ENCODE measurements at places on chromosomes 3 and 15.

DNA sequence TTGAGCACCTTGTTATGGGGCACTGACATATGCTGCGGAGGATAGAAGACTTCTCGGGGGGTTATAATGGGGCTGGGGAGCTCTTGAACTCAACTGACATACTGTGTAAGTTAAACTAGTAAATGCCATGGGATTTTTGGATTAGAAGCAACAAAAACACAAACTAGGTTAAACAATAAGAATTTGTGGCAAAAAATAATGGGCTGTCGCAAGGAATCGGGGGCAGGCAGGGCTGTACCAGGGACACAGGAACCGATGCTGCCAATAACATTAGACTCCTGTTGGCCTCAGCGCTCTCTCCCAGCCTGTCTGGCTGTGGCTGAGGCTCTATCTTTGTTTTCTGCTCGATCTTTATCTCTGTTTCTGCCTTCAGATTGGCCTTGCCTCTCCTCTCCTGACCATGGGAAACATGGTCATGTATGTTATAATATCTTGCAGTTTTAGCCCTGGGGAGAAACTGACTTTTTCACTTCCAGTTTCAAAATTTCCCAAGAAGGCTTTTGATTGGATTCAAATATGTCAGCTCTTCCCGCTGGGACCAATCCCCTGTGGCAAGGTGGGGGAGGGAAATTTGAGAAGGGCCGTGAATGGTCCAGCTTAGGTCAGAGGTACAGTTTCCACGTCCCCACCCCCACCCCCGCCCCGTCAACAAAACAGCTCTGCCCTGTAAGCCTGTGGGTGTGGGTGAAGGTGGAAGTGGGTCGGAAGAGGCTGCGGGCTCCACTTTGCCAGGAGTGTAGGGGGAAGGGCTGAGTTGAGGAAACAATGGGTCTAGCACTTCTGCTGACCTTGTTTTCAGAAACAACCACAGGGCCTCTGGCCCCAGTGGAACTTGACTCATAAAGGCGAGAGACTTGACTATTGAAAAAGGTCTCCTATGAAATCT, 161.1 kb upstream of the TBL1XR1 start:
- no peak for DNase-seq

- DNase-seq: no peak
Measured at GRCh38 chr15:88118035-88118434, 138.5 kb downstream of the NTRK3 start.

DNA sequence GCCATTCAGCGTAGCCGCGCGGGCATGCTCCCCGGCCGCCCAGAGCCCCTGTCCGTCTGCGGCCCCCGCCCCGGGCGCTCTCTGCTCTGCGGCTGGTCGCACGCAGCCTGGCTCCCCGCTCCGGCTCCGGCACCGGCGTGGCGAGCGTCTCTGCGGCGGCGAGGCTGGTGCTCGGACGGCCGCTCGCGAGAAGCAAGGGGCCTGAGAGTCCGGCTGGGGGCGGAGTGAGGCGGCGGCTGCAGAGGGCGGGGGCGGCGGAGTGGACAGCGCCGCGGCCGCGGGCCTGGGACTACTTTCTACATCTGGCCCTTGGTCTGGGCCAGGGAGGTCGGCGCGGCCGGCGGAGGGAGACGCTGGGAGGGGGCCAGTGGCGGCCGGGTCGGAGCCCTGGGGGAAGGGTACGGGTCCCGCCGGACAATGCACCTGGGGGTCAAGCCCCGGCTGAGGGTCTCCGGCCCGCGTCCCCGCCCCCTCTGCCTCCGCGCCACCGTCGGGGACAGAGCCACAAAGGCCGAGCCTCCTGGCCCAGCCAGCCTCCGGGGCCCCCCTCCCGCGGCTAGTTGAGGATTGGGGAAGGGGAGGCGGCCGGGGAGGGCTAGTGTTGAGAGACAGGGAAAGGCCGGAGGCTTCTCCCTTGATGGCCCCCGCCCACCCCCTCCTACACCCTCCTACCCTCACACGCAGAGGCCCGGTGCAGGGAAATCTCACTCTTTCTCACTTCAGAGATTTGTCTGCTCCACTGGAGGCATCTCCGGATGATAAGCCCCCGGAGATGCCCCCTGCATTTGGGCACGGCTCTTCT, at the start of gene PRTG:
TSS of gene PRTG (minus strand) at position 226 of the 802 bp plus-strand sequence. CDS start at position 5, 221 bp downstream.
- DNase-seq: no peak

DNA sequence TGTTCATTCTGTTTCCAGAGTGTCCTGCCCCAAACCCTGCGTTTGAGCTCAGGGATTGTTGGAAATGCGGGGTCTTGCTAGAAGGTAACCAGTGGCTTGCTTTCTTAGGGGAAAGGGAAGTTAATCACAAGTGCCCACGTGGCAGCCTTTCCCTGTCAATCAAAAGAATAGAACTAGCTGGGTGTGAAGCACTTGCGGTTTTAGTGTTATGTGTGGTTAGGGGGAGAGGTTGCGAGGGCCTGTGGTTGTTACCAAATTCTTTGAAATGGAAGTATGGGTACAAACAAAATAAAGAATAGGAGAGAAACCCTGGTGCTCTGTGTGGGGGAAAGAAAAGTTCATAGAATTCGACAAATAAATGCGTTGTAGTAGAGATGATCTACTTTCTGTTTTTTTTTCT, 67.6 kb downstream of the FNDC3B start:
- DNase-seq: no peak

Data from NCI-H187 (cell line).